Pancreas (tissue), 10 donors: ENCODE measurements at places on chromosomes 4 and X. TPM values are rescaled to one million over a fixed set of nuclear protein-coding genes. Genes with fewer than 3 reads are reported as not detected.

TLR3 gene
- 19.1 TPM for total RNA-seq

DNA sequence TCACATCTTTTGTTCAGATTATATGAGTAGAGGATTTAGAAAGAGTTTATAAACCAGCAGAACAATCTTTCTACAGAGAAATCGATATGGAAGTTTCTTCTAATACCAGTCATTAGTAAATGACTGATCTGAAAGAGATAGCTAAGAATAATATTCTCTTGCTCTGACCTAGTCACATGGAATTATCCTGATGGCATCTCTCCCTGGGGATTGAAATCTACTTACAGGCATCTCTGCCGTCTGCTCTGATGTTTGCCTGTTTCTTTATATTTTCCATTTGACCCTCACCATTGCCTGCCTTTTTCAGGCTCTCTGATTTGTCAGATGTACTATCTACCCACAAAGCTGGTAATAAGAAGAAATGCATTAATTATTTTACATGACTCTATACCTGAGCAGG is 1157.3 kb downstream of the PCDH7 start:
- no peaks in the 10 kb centered on the region for H3K4me1 ChIP-seq
- no peaks in the 10 kb centered on the region for H3K36me3 ChIP-seq
- H3K27me3 ChIP-seq, result no peaks in the 10 kb centered on the region
- DNase-seq, result no peak
- H3K4me3 ChIP-seq, result no peak overlapping the region

DKK2 gene
- total RNA-seq, result 1.3 TPM

DNA sequence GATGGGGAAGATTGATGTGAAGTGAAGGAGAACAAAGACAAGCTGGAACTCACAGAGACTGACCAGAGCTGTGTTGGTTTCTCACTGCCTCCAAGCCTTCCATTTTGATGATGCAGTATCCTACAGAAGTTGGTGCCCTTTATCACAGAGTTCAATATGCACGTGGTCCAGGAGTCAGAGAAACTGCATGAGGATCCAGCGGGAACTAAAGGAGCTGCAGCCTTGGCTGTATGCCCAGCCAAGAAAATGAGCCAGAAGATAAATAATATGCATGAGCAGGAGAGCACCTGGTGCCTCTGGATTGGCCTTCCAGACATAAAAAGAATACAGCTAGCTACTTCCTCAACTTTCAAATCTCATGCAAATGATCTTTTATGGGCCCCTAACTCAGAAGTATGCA is 44.3 kb upstream of the DCLK2 start:
- peak; percentile 74 for DNase-seq
- H3K4me3 ChIP-seq, result no peak overlapping the region
- H3K36me3 ChIP-seq, result no peaks in the 10 kb centered on the region
- peak overlapping the region; percentile 51 for H3K27ac ChIP-seq
- no peaks in the 10 kb centered on the region for H3K27me3 ChIP-seq

HEPH gene
- 0.98 TPM for total RNA-seq

- no peak overlapping the region for H3K4me3 ChIP-seq
- H3K4me1 ChIP-seq, result no peaks in the 10 kb centered on the region
- no peaks in the 10 kb centered on the region for H3K36me3 ChIP-seq
- DNase-seq, result no peak
- H3K27ac ChIP-seq, result no peak overlapping the region
- H3K27me3 ChIP-seq, result no peaks in the 10 kb centered on the region
These were observed 34.7 kb upstream of the NEUROG2 start for GRCh38 chr4:112550728-112551127.

MAGEA1 gene
- not detected for total RNA-seq

GRCh38 chr4:48687313-48688051 is 92.6 kb downstream of the FRYL start:
- no peak overlapping the region for H3K4me3 ChIP-seq
- no peak for DNase-seq
- H3K36me3 ChIP-seq, result no peaks in the 10 kb centered on the region
- peaks cover 10% of the 10 kb centered on the region for H3K4me1 ChIP-seq
- no peak overlapping the region for H3K27ac ChIP-seq
- H3K27me3 ChIP-seq, result no peaks in the 10 kb centered on the region

DNA sequence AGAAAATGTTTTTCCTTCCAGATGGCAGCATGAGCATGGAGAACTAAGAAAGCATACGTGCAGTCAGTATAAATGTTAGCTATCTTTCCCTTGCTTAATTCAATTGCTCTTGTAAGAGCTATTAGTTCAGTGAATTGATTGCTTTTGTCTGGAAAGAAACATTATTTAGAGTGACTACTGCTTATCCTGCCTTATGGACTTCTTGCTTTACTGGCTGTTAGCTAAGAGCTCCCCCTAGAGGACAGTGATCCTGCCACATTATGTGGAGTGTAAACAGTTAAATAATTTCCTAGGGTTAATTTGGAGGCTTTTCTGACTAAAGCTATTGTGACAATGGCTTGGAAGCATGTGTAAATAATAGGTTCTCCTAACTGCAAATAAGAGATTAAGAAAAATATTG is 1402.4 kb downstream of the FAM133A start:
- no peak overlapping the region for H3K4me3 ChIP-seq
- H3K27me3 ChIP-seq, result no peaks in the 10 kb centered on the region
- DNase-seq, result no peak
- no peak overlapping the region for H3K27ac ChIP-seq

- no peaks in the 10 kb centered on the region for H3K4me1 ChIP-seq
- H3K36me3 ChIP-seq, result no peaks in the 10 kb centered on the region
- H3K27ac ChIP-seq, result no peak overlapping the region
- no peak overlapping the region for H3K4me3 ChIP-seq
- no peak for DNase-seq
These were observed 46.5 kb downstream of the FANCB start for GRCh38 chrX:14826319-14826718.

DNA sequence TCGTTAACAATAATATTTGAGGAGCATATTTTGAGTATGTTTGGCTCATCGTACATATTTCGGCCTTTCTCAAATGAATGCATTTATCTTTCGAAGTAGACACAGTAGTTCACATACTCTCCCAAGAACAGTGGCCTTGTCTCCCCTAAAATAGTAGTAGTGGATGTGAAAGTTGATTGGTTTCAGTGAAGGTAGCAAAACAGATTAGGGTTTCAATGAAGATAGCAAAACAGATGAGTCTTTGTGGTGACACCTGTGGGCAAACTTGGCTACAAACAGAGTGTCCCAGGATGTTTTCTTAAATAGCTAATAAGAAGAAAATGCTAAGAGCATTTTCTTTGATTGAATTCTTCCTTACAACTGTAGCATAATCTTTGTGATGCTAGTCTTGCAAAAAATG is 67.0 kb downstream of the USP9X start:
- H3K27ac ChIP-seq, result no peak overlapping the region
- no peak overlapping the region for H3K4me3 ChIP-seq
- DNase-seq, result no peak
- no peaks in the 10 kb centered on the region for H3K4me1 ChIP-seq
- no peaks in the 10 kb centered on the region for H3K36me3 ChIP-seq

- H3K36me3 ChIP-seq, result no peaks in the 10 kb centered on the region
- H3K4me1 ChIP-seq, result no peaks in the 10 kb centered on the region
- H3K4me3 ChIP-seq, result no peak overlapping the region
- DNase-seq, result no peak
These were observed 117.7 kb downstream of the ADAM29 start for GRCh38 chr4:175035905-175036304.

CCSER1 gene
- total RNA-seq, result 6.8 TPM

DNA sequence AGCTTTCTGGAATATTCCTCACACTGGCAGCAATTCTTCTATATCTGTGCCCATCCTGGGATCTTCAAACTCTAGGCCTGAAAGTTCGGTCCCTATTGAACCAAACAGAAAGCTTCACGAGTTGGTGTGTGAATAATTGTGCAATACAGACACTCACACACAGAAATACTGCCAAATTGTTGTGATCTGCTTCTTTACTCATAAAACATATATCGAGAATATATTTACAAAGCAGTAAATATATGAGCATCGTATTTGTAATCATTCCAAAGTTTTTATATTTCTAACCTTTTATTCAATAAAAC is 56.6 kb upstream of the BEX4 start:
- no peak overlapping the region for H3K4me3 ChIP-seq
- DNase-seq, result no peak
- H3K4me1 ChIP-seq, result no peaks in the 10 kb centered on the region
- no peak overlapping the region for H3K27ac ChIP-seq

GRCh38 chrX:100593126-100593525 is 8.4 kb downstream of the TNMD start:
- no peaks in the 10 kb centered on the region for H3K27me3 ChIP-seq
- H3K36me3 ChIP-seq, result no peaks in the 10 kb centered on the region
- DNase-seq, result no peak
- no peak overlapping the region for H3K4me3 ChIP-seq

SMIM10 gene
- total RNA-seq, result 0.79 TPM

DNA sequence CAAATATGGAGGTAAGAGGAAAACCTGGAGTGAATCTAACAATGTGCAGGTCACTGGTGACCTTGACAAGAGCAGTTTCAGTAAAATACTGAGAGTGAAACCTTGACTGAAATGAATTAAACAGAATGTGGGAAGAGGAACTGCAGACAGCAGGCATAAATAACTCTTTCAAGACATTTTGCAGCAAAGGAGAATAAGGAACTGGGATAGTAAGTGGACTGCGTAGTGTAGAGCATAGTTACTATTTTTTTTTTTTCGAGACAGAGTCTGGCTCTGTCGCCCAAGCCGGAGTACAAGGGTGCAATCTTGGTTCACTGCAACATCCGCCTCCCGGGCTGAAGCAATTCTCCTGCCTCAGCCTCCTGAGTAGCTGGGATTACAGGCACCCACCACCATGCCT is 24.0 kb downstream of the RBMX start:
- H3K4me3 ChIP-seq, result no peak overlapping the region
- H3K27me3 ChIP-seq, result no peaks in the 10 kb centered on the region
- no peak overlapping the region for H3K27ac ChIP-seq
- H3K36me3 ChIP-seq, result no peaks in the 10 kb centered on the region

DNA sequence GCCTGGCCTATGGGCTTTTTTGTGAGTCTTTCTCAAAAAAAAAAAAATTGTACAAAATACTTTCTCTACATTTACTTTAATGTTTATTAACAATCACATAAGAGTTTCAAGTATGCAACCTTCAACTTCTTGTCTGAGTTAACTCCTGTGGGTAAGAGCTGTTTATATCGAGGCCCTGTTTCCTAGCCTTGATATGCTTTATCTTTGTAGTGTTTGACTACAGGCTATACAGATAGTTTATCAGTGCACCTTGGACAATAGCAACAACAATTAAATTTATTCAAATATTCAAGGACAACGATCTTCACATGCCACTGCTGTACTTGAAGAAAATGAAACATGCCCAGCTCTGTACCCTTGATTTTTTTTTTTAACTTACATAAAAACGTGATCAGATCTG is 178.4 kb downstream of the ARHGAP10 start:
- no peak overlapping the region for H3K4me3 ChIP-seq
- no peak overlapping the region for H3K27ac ChIP-seq
- no peaks in the 10 kb centered on the region for H3K27me3 ChIP-seq
- DNase-seq, result no peak
- no peaks in the 10 kb centered on the region for H3K4me1 ChIP-seq
- no peaks in the 10 kb centered on the region for H3K36me3 ChIP-seq

DNA sequence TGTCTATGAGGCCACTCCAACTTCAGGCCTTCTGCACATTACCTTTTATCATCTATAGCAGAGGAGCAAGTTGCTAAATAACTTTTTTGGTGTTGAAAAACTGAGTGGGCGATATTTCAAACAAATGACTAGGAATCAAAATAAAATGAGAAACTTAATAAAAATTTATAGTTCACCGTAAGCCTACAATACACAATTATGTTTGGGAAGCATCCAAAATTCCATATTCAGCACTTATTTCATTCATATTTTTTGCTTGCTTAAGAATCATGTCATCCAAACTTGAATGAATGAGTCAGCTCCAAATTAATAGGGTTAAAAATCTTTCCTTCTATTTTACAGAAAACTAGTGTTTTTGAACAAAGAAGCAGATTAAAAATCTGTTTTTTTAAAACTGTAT is 119.1 kb downstream of the SH3RF1 start:
- H3K27me3 ChIP-seq, result no peaks in the 10 kb centered on the region
- no peaks in the 10 kb centered on the region for H3K4me1 ChIP-seq
- no peaks in the 10 kb centered on the region for H3K36me3 ChIP-seq
- DNase-seq, result no peak
- no peak overlapping the region for H3K27ac ChIP-seq

- no peak overlapping the region for H3K4me3 ChIP-seq
- DNase-seq, result no peak
- H3K27ac ChIP-seq, result no peak overlapping the region
- no peaks in the 10 kb centered on the region for H3K36me3 ChIP-seq
- no peaks in the 10 kb centered on the region for H3K27me3 ChIP-seq
These were observed 31.6 kb downstream of the TIGD2 start for GRCh38 chr4:89142691-89143669.

PPP2R3B gene
- 12.9 TPM for total RNA-seq

NPY1R gene
- 6.4 TPM for total RNA-seq

DNA sequence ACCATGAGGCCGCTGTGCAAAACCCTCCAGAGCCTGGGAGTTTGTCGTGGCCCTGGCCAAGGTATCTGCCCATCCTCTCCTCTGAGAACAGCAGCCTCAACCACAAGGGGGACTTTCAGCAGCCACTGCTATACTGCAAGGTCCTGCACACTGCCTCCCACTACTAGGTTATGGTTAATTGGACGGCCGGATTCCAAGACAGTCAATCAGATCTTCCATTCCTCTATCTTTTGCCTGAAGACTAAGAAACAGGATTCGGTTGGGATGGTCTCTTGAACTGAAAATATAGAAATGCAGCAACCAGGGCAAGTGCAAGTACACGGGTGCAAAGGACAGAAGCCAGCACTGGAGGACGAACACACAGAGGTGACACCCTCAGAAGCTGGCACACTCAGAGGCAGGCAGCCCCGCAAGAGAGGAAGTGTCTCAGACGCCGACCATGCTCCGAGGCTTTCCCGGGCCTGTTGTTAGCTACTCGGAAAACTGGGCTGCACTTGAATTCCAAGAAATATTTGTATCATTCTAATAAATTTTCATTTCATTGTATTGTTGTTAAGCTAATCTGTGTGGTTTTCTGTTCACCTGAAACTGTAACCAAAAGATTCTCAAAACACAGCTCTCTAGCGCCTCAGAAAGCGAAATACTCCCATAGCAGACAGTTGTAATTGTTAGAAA is 63.3 kb downstream of the AFAP1 start:
- DNase-seq, result no peak
- no peak overlapping the region for H3K4me3 ChIP-seq
- H3K36me3 ChIP-seq, result no peaks in the 10 kb centered on the region
- H3K27ac ChIP-seq, result no peak overlapping the region
- peaks cover 9% of the 10 kb centered on the region for H3K4me1 ChIP-seq

DNA sequence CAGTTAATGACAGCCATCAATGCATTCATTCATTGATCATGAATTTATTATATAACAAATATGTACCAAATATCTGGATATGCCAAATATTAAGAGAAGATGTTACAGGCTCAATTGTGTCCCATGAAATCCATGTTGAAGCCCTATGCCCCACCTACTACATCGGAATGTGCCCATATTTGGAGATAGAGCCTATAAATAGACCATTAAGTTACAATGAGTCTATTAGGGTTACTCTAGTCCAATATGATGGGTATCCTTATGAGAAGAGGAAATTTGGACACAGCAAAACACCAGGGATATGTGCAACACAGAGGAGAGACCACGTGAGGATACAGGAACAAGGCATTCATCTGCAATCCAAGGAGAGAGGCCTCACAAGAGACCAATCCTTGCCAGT is 634.5 kb downstream of the DMD start:
- no peaks in the 10 kb centered on the region for H3K27me3 ChIP-seq
- H3K36me3 ChIP-seq, result no peaks in the 10 kb centered on the region
- H3K27ac ChIP-seq, result no peak overlapping the region
- DNase-seq, result no peak
- H3K4me3 ChIP-seq, result no peak overlapping the region
